Caco-2 (cell line): ENCODE measurements at places on chromosomes 4 and X. TPM values are rescaled to one million over a fixed set of nuclear protein-coding genes. Genes with fewer than 3 reads are reported as not detected.

DNA sequence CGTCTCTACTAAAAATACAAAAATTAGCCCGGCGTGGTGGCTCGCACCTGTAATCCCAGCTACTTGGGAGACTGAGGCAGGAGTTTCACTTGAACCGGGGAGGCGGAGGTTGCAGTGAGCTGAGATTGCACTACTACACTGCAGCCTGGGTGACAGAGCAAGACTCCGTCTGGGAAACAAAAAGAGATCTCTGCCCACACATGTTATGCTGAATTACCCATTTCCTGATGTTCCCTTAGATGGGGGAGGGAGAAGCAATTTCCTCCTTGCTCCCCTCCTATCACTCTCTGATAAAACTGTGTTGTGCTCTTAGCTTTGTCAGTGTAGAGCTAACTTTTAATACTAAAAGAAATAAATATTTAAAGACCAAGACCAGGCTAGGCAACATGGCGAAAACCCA, 102.5 kb downstream of the LARP7 start:
- DNase-seq = no peak

DNA sequence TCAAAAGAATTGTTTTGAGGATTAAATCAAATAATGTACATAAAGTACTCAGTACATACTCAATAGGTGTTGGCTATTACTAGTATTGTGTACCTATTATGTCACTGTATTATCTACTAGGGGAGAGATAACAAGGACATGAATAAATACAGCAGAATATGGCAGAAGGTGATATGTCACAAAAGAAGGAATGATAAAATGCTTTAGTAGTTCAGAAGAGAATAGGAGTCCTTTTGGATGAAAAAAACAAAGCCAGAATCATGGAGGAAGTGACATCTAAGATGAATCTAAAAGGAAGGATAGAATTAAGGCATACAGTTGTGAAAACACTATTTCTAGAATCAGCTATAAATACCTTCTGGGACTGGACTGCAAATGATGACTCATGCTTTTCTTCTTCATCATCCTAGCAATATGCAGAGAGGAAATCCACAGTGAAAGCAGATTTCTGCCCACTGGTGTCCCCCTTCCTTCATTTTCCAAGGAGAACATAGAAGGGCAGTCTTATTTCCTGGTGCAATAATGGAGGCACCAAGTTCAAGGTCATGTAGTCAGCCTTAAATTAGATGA, 98.7 kb downstream of the GLUD2 start:
- DNase-seq = no peak

DNA sequence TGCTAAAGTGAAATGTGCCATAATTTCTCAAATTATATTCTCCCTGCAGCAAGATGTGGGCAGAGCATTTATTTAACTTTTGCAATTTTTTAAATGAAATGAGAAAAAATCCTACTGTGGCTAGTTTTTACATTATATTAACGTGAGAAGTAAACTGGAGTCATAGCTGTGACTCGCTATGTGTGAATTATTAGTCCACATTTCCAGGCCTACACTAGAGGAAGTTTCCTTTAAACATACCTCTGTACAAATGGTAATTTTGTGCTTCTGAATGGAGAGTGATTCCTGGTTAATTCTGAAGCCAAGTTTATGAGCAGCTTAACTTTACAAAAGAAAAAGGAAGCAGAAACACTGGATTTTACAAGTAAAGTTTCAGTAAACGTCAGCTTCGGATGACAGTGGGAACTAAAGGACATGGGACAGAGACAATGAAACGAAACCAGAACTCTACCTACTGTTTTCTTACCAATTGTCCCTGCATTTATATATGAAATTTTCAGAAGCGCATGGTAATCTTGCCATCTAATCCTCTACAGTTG, 72.4 kb downstream of the FBXO8 start:
- DNase-seq = no peak

- DNase-seq = no peak
Measured at GRCh38 chr4:17494258-17495190, 17.4 kb downstream of the QDPR start.

GRCh38 chr4:172155838-172156345, 342.7 kb downstream of the GALNTL6 start:
- no peak for DNase-seq

DNA sequence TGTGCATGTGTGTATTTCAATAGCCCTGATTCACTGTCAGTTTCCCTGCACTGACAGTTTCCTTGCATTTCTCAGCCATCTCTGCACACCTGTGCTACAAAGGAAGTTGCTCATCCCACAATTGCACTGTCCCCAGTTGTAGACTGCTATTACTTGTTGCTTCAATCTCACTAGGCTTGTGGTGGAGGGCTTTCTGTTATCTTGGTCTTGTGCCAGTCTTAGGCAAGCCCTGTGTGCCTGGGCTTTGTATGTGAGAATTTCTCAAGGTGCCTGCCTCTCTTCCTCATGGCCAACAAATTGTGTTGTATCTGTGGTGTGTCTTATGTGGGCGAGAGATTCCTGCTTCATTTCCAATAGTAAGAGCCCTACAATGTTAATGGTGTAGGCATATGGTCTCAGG, 467.4 kb downstream of the GRIA2 start:
- DNase-seq = no peak

DNA sequence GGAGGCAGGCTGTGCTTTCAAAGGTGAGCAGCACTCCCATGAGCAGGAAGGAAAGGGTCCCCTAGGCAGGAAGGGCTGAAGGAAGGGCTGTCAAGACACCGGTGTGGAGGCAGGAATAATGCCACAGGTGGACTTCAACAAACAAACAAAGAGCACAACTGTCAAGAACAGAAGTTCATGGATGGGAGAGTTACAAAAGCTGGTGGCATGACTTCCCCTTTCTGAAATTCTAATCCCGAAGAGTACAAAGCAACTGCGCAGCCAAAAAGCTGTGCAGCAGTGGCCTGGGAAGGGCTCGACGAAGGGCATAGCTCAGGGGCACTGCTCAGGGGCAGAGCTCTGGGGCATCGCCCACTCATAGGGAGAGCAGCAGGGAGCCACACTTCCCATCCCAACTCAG, 582.3 kb upstream of the DIPK2B start:
- DNase-seq = no peak

DNA sequence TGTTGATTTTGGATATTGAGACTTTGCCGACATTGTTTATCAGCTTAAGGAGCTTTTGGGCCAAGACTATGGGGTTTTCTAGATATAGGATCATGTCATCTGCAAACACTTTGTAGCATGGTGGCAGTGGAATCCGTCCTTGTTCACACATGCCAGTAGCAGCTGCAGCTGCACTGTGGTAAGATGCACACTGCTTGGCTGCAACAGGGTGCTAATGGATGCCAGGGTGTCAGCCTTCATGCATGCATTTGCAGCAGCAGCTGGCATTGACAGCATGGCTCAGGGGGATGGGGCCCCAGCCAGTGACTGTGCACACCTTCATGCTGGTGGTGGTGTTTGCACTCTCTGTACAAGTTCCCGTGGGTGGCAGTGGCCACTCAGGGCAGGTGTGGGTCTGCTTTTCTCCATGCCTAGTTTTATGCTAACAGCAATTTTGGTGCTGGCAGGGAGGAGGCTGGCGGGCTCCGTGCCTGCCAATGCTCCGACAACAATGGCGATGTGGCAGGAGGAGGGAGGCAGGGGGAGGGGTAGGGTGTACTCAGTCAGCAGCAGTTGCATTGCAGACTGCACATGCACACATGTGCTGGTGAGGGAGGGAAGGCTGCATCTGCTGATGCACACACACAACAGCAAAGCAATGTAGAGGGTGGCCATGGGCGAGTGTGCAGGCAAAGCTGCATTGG, 37.5 kb downstream of the BEX3 start:
- DNase-seq = no peak

GRCh38 chrX:153519569-153520286, 2.3 kb downstream of the ATP2B3 start:
- DNase-seq = no peak

LUZP4 gene
- not detected in 2 replicates for total RNA-seq

USP38 gene
- 19.8 and 22.7 TPM in 2 replicates for total RNA-seq

COL4A6 gene
- 15.9 and 16.0 TPM in 2 replicates for total RNA-seq

SAGE1 gene
- not detected in 2 replicates for total RNA-seq

PDLIM3 gene
- 3.6 and 4.8 TPM in 2 replicates for total RNA-seq

CYBB gene
- 0.23 and 0.43 TPM in 2 replicates for total RNA-seq

TLL1 gene
- total RNA-seq = 14.2 and 16.2 TPM in 2 replicates
